ENCODE measurements at places on chromosomes 6 and 20.

- DNase-seq: no peak
Measured at GRCh38 chr6:125194941-125195340, 41.4 kb downstream of the TPD52L1 start.

DNA sequence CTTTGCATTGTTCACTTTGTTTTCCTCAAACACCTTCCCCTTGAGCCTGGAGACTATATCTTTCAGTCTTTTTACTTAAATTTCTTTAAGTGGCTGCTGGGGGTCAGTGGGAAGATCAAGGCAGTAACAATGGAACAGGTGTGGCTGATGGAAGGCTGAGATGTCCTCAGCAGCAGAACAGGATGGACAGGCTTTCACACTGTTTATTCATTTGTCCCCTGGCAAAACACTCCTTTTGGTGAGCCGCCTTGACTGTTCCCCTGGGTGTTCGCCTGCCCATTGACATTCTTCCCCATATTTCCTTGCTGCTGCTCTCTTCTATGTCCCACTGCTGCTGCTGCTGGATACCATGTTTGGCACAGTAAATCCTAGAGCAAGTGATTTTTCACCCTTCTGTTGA, 38.1 kb downstream of the RNF144B start:
- DNase-seq: no peak

DNA sequence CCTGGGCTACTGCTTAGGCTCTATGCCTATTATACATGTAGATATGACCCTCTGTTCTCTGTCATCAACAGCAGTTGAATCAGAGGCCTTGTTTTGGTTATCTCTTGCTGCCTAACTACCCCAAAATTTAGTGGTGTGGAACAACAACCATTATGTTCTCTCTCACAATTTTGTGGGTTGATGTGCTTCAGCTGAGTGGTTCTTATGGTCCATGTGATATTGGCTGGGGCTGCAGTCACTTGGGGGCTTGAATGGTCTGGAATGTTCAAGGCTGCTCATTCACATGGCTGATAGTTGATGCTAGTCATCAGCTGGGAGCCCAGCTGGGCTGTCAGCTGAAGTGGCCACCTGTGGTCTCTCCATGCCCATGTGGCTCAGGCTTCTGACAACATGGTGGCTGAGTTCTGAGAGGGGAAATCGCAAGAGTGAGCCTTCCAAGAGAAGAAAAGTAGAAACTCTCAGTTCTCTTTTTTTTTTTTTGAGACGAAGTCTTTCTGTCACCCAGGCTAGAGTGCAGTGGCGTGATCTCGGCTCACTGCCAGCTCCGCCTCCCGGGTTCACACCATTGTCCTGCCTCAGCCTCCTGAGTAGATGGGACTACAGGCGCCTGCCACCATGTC, 47.8 kb downstream of the SHLD1 start:
- no peak for DNase-seq

GRCh38 chr20:45927071-45927878, 7.2 kb upstream of the PCIF1 start:
- no peak for DNase-seq

DNA sequence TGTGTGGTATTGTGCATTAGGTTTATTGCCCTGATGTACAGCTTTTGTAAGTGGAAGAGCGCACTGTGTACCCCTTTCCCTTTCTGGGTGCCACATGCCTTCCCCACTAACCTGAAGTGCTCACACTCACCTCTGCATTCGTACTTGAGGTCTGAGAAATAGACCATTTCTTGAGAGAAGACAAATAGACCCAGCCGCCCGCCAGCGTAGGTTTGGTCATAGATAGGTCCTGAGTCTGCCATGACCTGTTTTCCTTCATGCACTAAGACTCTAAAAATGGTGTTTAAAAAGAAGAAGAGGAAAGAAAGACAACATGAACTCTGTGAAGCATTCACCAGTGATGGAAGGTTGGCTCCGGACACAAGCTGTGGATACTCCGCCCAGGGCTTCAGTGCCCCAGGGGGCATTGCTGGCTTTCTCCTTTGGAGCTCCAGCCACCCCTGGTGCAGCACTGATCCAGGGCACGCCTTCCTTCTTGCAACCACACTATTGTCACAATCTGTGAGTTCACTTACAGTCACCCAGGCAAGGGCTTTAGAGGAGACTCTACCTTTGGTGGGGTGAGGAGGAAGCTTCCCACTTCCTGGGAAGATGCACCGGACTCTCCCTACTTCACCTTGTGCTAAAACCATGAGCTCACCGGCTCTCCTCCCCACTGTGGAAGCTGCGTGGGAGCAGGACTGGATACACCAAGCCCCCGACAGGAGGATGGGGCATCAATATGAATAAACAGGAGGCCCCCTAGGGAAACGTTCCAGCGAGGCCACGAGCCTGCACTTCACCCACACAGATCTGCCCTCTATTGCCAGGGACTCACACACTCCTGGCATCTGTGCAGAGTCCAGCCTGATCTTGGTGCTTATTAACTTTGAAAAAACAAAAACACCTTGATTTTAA, 33.3 kb downstream of the THBS2 start:
- no peak for DNase-seq

DNA sequence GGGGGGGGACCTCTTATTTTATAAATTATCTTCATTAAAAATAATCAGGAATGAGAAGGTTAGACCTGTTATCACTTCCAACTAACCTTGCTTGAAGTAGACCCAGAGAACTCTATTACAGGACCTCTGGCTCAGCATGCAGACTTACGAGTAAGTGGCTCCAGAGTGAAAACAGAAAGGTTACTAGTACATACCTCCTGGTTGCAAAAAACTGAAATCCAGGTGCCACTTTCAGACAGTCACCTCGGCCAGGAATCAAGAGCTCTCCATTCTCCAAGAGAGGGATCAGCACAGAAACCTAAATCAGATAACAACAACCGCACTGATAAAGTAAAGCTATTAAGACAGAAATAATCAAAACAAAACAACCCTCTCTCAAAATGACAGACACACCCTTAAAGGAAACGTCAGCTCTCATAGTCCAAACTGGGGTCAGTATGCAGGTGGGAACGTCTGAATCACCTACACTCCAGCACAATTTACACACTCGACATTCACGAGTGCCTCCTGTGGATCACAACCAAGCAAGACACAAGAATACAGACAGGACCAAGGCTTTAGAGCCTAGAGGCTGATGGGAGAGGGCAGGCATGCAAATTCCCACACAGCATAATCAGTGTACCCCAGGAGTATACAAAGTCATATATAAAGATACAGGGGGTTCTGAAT, 31.8 kb downstream of the MDN1 start:
- no peak for DNase-seq

GRCh38 chr20:44247131-44247571, at the start of gene GDAP1L1:
GDAP1L1 (plus strand) TSS chr20:44247308; CDS start chr20:44247335, 27 bp downstream.
- no peak for DNase-seq

DNA sequence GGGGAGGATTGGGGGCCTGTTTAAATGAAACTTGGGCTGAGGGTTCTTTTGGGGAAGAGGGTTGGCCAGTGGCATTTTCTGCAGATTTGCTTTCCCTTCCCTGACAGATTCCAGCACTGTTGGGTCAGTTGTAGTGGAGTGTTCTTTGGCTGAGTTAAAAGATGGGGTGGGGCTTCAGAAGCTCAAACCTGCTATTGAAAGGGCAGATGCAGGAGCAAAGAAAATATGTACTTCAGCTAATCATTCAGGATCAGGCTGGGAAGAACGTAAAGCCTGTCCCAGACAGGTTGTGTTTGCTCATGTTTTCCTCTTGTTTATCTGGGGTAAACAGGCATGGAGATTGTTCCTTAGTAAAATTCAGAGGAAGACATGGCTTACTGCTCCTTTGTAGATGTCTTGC, 2.5 kb downstream of the SASH1 start:
- DNase-seq: no peak

GRCh38 chr6:149389509-149390297, 10.4 kb upstream of the SUMO4 start:
- no peak for DNase-seq

- DNase-seq: no peak
Measured at GRCh38 chr6:42195415-42195814, 659 bp upstream of the GUCA1B start.

- no peak for DNase-seq
Measured at GRCh38 chr6:89021629-89022028, 58.2 kb upstream of the RNGTT start.

DNA sequence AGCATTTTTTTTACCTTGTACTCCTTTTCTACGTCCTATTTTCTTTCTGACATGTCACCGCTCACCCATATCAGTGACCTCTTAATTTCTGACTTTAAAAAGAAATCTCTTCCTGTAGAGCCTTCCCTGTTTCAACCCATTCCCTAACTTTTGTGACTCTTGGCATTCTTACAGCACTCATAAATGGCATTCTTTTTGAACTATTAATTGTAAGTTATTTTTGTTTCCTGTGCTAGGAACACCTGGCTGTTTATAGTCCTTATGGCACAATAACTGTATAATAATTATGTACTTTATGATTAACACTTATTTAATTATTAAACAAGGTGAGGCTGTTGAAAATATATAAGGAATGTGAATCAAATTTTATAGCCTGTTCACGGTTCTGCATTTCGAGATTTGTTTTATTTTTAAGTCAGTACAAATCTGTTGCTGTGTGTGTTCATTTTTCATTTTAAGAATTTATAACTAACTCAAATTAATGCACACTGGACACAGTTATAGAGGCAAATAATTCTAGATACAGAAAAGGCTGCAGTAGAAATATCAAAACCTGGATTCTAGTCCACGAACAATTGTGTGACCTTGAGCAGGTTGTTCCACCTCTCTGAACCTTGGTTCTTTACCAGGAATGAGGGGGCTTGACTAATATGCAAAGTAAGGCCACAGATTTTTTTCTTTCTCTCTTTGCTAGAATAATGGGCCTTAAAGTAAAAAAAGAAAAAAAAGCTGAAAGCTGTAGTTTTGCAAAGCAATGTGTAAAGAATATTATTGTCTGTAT, 1.5 kb downstream of the KIZ start:
- DNase-seq: no peak

DNA sequence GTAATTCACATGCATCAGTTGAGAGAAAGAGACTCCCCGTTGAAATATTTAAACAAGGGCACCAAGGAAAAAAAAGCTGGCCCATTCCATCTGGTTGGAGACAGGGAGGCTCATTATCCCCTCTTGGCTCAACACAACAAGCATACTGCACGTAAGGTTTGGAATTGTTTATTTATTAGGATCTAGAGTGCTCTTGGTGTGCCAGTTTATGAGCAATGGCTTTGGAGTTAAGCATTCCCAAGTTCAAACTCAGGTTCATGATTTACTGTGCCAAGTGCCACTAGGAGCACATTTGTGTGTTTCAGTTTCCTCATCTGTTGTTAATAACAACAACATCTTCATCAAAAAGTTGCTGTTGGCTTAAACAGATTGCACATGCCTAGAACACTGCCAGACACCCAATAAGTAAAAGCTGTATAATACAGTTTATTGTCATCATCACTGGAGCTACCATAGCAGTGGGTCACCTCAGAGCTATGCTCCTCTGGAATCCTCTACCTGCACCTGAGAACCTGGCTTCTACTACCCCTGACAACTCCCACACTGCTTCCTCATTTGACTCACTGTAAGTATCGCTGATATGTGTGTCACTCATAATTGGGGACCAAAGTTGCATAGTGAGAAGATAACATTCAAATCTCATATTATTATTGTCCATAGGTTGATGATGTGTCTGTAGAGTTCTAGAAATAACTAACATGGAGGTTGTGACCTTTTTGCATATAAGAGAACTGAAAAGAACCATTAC, 5.4 kb downstream of the SLC17A3 start:
- DNase-seq: no peak

GRCh38 chr6:75483136-75483952, 10.3 kb downstream of the FILIP1 start:
- DNase-seq: peak; percentile 56

- DNase-seq: no peak
Measured at GRCh38 chr6:50993941-50994720, 175.5 kb downstream of the TFAP2B start.

DNA sequence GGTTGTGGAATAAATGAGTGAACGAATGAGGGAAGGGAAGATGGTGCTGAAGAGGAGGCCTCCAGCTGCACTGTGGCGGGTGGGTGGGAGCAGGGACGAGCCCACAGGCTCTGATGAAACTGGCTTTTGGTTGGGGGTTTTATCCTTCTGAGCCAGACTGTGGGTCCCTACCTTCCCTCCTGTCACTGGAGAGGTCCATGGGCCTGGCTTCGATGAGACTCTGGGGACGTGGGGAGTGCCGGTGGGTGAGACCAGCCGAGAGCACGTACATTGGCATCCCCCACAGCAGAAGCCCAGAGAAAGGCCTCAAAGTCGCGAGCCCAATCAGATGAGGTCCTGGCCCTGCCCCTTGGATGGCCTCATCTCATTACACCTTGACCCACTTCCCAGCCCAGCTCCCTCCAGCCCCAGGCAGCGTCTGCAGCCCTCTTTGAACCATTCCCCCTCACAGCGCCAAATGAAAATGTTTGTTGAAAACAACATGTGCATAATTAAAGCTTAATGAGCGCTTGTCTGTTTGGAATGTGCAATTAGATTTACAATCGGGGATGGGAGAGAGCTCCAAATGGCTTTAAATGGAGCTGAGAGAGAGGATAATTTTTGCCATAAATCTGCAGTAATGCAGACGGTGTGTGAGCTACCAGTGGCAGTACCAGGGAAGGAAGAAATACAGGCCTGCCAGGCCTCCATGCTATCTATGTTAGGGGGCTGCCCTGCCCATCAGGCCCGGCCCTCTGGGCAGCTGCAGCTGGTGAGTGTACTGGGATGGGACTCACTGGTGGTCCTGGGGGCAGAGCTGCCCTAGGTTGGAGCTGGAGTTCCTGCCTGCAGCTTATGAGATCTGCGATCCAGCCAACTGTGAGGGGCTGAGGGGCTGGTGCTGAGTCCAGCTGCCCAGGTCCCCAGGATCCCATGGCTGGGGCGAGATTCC, 47.2 kb downstream of the TOX2 start:
- no peak for DNase-seq

DNA sequence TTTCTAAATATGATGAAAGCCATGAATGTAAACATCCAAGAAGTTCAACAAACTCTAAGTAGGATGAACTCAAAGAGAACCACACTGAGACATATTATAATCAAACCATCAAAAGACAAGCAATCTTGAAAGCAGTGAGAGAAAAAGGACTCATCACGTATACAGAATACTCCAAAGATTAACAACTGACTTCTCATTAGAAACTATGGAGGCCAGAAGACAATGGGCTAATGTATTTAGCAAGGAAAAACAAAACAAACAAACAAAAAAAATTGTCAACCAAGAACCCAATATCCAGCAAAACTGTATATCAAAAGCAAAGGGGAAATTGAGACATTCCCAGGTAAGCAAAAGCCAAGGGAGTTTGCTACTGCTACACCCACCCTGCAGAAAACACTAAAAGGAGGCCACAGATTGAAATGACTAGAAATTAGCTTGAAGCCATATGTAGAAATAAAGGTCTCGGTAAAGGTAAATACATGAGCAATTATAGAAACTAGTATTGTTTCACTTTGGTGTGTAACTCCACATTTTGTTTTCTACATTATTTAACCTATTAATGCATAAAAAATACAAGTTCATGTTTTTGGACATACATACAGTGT, 301.1 kb upstream of the QKI start:
- DNase-seq: no peak

- peak; percentile 95 for DNase-seq
Measured at GRCh38 chr6:146913842-146914488, 290.3 kb upstream of the STXBP5 start.

GRCh38 chr6:33424855-33425667, 5.2 kb downstream of the SYNGAP1 start:
- DNase-seq: no peak

Data from SJCRH30 (cell line).